ENCODE measurements at places on chromosomes 6 and 20.

GRCh38 chr6:134813146-134813545 is 136.8 kb downstream of the ALDH8A1 start:
- no peak for DNase-seq

GRCh38 chr6:82381278-82381677 is 17.7 kb downstream of the TPBG start:
- no peak for DNase-seq

DNA sequence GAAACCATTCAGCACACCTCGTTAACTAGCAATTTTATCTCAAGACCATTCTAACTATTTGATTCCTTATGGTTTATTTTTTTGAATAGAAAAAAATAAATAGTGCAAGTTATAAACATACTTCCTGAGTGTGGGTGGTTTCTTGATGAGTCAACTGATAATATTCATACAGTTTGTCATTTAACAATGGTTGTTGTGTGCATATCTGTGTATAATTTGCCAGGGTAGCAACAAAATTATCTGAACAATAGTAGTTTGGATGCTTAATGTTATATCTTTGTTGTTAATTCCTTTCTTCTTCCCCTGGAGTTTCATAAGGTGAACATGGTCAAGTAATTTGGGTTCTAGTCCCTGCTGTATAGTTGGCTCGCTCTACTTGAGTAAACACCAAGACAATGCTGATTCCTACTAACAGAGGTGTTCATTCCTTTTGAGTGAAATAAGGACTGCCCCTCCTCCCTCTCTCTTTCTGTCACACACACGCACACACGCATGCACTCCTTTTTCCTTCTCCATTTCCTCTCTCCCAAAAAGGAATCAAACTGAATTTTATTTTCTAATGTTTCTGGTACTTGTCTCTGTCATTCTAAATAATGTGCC is 938.1 kb upstream of the EPHA7 start:
- no peak for DNase-seq

DNA sequence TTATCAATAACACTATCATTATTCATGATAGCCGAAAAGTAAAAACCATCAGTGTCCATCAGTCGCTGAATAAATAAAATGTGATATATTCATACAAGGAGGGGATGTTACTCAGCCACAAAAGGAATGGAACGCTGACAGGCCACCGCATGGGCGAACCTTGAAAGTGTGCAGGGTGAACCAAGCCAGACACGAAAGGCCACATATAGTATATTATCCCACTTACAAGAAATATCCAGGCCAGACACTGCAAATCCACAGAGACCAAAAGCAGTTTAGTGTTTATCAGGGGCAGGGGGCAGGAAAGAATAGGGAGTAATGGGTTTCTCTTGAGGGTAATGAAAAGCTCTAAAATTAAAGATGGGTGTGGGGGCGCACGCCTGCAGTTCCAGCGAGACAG is 5.7 kb downstream of the SOX18 start:
- no peak for DNase-seq

DNA sequence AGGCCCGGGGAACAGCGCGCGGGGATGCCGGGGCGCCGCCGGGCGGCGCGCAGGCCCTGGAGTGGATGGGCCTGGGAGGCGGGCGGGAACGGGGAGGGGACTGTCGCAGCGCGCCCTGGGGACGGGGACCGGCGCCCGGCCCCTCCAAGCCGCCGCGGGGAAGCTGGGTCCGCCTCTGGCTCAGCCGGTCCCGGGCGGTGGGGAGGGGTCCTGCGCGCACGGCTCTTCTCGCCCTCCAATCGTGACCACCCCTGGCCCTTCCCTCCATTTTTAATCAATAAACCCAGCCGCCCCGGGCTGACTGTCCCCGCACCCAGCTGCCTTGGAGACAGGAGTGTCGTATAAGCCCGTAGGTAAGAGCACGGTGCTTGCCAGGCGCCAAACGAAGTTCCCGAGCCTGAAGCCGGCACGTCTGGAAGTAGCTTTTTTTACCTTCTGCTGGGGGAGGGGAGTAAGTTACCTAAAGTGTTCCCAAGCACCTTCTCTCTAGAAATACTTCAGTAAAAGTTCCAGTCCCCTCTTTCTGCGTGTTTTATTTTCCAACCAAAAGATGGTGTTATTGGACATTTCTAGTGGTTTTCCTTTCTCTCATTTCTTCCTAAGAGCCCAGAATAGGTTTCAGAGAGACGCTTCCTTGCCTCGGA is 780 bp upstream of the TAF4 start:
- DNase-seq: peak; percentile 38

DNA sequence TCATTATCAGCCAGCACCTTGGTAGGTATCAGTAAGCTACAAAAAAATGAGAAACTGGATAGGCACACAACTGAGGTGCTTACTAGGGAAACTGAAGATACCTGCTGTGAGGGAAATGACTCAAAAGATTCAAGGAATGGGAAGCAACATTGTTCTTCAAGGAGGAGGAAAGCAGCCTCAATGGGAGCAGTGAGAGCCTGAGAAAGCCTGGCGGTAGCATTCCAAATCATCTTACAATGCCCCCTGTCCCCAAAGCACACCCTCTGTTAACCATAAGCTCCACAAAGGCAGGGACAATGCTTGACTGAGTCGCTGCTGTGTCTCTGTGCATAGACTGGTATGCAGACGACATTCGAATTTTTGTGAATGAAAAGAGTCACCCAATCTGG is 10.6 kb downstream of the PKHD1 start:
- no peak for DNase-seq

- no peak for DNase-seq
Observed at GRCh38 chr20:38629979-38630378, 28.4 kb downstream of the ARHGAP40 start.

GRCh38 chr20:47857569-47858464 is 72.5 kb upstream of the SULF2 start:
- no peak for DNase-seq

DNA sequence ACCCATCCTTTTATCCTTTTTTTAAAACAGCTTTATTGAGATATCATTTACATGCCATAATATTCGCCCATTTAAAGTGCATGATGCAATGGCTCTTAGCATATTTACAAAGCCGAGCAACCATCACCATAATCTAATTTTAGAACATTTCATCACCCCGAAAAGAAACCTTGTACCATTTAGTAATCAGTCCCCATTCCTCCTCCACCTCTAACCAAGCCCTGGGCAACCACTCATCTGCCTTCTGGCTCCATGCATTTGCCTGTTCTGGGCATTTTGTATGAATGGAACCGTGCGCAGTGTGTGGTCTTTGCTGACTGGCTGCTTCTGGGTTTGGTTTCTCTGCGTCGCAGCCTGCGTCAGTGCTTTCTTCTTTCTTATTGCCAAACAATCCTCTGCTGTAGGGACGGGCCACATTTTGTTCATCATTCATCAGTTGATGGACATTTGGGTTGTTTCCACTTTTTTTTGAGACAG is 10.2 kb upstream of the EEF1A2 start:
- no peak for DNase-seq

DNA sequence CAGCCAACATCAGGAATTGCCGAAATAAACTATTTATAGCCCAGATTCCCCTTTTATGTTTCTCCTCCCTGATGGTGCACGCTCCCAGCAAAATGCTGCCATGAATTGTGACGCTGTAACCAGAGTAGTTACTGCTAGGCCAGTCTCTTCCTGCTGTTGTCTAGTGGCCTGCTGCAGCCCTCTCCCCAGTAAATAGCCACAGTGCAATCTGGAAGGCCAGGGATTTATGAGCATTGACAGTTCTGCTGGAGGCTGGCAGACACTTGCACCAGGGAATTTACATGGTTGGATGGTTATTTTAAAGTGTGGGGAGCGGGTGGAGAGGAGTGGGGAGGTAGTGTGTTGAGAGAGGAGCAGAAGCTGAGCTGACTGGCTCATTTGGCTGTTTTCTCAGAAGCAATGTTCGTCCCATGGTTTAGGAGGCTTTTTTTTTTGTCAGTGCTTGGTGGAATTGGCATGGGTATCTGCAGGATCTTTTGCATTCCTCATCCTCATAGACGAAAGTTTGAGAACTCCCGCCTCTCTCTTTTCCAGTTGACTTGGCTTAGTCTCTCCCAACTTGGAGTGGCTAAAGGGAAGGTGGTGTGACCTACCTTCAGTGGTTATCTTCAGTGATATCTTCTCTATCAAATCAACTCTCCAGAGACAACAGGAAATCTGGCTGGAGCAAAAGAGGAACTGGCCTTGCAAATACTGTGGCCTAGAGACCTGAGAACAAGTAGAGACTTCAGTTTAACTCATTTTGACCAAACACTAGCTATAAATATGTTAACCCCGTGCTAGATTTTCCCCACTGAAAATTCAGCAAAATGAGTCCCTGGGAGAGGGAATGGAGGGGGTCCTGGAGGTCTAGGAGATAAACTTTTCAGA is 99.3 kb upstream of the VSTM2L start:
- DNase-seq: no peak

DNA sequence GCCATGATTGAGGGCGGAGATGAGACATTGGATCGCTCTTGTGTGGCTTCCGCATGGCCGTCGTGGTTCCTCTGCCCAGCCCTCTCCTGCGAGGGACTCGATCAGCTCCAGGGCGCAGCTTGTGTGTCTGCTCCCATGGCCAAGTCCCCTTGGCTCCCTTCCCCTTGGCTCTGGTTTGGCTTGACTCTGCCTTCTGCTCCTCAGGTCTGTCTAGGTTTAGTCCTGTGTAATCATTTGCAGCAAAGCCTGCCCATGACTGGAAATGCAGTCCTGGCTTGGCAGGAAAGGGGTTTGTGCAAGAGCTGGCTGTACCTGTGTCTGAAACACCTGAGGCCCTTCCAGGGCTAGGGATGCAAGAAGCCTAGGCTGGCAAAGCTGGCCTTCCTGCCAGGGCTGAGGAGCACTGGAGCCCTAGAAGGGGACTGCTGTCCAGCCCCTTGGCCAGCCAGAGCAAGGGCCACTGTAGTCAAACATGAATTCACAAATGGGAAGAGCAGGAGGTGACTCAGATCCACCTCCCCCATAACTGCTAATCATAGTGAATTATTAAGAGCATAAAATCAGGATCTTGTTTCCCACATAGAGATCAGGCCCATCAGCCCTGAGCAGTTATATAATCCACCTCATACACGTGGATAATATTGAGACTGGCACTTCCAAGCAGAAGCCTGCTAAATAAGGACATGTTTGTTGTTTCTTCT is 196.8 kb downstream of the FARS2 start:
- DNase-seq: no peak

GRCh38 chr6:91376686-91377085 is 789.8 kb upstream of the MAP3K7 start:
- no peak for DNase-seq

DNA sequence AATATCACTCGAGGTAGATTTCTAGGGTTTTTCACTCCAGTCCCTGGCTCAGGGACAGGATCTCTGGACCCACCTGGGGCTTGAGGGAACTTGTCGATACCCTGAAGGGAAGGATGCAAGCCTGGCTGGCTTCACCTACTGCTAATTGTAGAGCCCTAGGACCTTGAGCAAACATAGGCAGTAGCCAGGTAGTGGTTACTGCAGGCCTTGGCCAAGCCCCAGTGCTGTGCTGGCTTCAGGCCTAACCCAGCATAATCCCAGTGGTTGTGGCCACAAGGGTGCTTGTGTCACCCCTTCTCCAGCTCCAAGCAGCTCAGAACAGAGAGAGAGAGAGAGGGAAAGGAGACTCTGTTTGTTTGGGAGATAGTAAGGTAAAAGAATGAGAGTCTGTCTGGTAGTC is 5.8 kb upstream of the MCM9 start:
- no peak for DNase-seq

- DNase-seq: no peak
Observed at GRCh38 chr20:53942973-53943372, 127.4 kb downstream of the BCAS1 start.

DNA sequence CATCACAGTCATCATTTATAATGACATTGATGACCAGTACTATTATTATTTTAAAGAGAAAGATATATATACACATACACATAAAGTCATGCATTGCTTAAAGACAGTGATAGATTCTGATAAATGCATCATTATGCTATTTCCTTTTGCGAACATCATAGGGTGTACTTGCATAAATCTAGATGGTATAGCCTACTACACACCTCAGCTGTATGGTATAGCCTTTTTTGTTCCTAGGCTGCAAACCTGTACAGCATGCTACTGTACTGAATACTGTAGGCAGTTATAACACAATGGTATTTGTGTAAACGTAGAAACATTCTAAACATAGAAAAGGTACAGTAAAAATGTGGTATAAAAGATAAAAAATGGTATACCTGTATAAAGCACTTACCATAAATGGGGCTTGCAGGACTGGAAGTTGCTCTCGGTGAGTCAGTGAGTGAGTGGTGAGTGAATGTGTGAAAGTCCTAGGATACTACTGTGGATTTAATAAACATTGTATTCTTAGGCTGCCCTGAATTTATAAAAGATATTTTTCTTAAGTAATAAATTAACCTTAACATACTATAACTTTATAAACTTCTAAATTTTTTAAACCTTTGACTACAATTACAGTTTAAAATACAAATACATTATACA is 23.9 kb downstream of the QKI start:
- no peak for DNase-seq

- DNase-seq: no peak
Observed at GRCh38 chr6:73566954-73567591, 46.2 kb upstream of the EEF1A1 start.

DNA sequence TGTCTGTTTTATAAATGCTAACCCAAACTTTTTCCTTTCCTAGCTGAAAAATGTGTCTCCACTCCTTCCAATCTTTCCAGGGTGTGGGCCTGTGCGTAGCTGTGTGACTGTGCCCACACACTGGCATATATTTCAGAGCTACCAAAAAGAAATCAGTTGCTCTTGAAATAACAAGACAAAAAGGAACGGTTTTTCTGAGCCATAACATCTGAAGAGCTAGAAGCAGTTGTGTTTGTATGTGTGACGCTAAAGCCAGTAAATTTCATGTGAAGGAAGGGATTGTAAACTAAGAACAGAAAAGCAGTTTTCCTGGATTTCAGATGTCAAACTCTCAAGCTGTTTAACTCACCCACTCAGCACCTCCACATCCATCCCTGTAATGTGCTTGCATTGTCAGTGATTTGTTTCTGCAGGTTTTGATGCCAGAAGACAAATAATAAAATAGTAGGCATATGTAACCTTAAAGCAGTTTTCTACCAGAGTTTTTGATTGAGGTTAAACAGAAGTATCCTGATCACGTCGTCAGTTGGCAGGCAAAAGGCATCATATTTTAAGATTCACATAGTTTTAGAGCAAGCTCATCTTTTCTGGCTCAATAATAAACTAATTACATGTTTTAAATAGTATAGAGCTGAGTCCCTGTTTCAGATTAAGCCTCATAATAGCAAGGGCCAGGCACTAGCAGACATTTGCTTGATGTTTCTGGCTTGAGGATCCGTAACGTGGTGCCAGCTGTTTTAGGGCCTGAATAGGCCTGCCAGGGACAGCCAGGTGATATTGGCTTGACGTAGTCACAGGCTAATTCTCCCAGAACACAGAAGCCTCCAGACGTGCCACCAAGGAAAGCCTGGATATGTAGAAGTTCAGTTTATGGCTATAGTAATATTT is 90.9 kb downstream of the FOXO3 start:
- DNase-seq: no peak

GRCh38 chr6:157994125-157994795 is 12.6 kb downstream of the SYNJ2 start:
- DNase-seq: no peak
